CD8-positive, alpha-beta T cell (primary cell): ENCODE measurements at places on chromosomes 6 and 20. TPM values are rescaled to one million over a fixed set of nuclear protein-coding genes. Genes with fewer than 3 reads are reported as not detected.

DNA sequence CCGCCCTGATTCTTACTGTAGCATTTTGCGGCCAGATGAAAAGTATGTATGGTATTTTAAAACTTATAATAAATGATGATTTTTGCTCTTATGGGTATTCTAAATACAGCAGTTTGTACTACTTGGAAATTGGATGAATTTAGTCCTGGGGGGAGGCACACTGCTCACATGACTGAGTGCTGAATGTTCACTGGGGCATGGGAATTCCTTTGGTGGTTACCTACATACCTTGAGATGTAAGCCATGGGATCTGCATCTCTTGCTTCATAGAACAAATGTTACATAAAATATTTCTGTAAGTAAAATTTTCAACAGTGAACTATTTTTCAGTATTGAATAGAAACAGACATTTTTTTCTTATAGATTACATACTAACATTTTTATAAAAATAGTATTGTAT is 71.1 kb downstream of the FIG4 start:
- DNase-seq, result no peak

- no peak for DNase-seq
Observed at GRCh38 chr6:106413016-106413415, 52.5 kb downstream of the CRYBG1 start.

The TRIM40 gene
- not detected for total RNA-seq

The MDFI gene
- not detected for total RNA-seq

The NRSN2 gene
- total RNA-seq, result 1.3 TPM

The LAMA2 gene
- total RNA-seq, result not detected

GRCh38 chr6:52504782-52505136 is 72.1 kb downstream of the TRAM2 start:
- no peak for DNase-seq

- no peak for DNase-seq
Observed at GRCh38 chr20:60097285-60097684, 139.1 kb downstream of the CDH26 start.

The UNC5CL gene
- total RNA-seq, result 2.3 TPM

The EPPIN gene
- not detected for total RNA-seq
